ENCODE measurements at places on chromosomes 4 and X.

DNA sequence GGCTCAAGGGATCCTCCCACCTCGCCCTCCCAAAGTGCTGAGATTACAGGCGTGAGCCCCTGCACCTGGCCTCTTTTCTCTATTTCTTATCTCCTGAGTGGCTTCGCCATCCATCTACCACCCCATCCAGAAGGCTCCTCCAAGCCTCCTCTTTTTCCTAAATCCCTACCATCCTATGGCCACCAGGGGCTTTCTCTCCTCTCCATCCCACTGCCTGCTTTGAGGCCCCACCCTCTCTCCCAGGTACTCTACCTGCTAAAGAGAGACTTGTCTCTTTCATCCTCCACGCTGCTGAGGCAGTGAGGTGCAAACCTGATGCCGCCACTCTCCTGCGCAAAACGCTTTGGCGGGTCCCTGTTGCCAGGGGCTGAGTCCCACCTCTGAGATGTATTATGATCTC is 7.0 kb downstream of the RS1 start:
- DNase-seq, result no peak

DNA sequence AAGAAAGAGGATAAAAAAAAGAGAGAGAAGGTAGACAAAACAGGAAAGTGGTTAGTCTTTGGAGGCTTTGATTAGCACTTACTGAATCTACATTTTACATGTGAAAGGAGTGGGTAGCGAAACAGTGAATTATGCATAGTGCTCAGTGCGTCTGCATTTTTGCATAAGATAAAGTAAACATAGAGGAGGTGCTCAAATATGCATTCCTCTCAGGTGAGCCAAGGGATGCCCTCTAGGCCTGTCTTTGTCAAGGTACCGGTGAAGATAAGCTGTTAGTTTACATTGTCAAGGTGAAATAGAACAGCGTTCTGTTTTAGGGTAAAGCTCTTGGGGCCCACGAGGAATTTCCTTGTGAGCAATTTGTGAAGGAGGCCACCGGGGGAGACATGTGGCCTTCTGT is 260.6 kb downstream of the TRIML1 start:
- DNase-seq, result no peak

GRCh38 chrX:118324588-118324987 is 21.3 kb upstream of the WDR44 start:
- DNase-seq, result no peak

DNA sequence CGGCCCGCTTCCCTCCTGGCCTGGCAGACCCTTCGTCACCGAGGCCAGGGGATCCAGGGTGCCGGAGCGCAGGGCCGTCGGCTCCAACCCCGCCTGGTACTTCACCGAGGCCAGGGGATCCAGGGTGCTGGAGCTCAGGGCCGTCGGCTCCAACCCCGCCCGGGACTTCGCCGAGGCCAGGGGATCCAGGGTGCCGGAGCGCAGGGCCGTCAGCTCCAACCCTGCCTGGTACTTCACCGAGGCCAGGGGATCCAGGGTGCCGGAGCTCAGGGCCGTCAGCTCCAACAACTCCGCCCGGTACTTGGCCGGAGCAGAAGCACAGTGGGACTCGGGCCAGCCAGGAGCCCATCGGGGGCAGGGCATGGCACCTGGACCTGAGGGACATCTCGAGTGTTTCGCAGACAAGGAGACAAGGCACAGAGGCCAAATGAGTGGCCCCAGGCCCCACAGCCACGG is 85.1 kb downstream of the FAM53A start:
- DNase-seq, result no peak

GRCh38 chr4:7964890-7965662 is 25.4 kb upstream of the AFAP1 start:
- DNase-seq, result no peak

- DNase-seq, result no peak
These were observed 235.1 kb downstream of the USP46 start for GRCh38 chr4:52423967-52424366.

- DNase-seq, result no peak
These were observed 60.1 kb downstream of the WFS1 start for GRCh38 chr4:6329478-6330383.

DNA sequence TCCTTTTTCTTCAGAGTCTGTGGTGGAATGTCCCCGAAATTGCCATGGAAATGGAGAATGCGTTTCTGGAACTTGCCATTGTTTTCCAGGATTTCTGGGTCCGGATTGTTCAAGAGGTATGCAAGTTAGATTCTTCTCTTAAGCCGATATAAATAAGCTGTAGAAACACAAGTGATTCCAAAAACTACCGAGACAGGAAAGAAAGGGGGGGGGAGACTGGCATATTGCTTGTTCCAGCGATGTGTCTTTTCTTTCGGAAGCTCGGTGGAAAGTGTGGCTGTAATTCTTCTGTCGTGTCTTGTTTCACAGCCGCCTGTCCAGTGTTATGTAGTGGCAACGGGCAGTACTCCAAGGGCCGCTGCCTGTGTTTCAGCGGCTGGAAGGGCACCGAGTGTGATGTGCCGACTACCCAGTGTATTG is 236.9 kb downstream of the DCTD start:
- DNase-seq, result peak; percentile 73

- no peak for DNase-seq
These were observed 158.4 kb downstream of the DCLK2 start for GRCh38 chr4:150236626-150237025.

DNA sequence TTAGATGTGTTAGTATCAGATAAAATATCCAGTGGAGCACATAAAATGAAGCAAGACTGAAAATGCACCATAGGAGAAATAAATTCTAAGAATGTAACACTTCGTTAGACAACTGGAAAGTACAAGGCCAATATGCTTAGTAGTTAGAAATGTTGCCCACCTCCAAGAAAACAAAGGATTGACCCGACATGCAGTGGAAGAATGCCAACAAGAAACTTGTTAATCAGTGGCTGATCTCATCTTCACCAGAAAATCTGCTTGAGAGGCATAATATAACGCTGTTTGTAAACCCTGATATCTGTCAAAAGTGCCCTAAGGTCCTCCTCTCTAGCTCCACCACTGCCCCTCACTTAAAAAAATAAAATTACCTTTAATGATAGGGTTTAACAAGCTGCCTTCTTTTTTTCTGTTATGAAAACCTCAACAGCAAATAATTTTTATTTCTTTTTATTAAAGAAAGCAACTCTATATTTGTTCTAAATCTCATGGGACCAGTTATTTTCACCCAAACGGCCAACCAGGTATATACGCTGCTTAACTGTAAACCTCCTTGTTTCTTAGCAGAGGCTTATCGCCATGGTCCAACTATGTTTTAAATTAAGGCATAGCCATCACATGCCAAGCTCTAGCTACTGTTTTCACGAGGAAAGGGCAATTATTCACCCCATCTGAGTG is 1.8 kb downstream of the RASGEF1B start:
- DNase-seq, result no peak

- DNase-seq, result peak; percentile 53
These were observed 1.3 kb downstream of the PTPN13 start for GRCh38 chr4:86595426-86595805.

DNA sequence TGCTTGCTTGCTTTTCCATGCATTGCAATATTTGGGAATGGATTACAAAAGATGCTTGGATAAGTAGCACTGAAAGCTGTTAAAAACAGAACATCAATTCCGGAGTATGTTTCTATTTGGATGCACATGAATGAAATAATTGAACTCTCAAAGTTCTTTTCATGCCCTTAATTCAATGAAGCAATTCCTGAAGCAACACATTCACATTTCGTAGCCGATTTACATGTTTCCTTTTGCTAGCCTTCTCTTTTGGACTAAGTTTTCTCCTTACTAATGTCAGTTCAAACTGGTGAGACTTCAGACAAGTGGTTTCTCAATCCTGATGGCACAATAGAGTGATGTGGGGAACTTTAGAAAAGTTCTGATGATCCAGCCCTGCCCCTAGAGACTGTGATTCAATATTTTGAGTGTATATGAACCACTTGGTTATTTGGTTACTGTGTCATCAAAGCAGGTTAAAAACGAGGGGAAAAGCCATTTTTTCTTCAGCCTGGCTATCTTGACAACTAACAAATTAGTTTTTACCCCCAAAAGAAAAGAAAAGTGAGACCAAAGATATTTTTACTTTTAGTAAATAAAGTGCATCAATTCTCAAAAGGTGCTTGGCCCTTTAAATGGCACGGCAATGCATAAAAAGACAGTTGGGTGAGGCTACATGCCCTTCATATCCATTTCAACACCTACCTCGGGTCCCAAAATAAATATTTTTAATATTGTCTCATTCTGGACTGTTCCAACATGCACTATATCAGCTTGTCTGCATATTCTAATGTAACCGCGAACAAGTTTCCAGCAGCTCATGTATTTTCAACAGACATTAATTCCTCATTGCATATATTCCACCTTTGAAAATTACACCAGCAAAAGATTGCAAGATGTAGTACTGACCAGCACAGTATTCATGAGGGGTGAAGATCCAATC is 90.1 kb upstream of the RPL34 start:
- no peak for DNase-seq

GRCh38 chr4:81499840-81500239 is 28.1 kb upstream of the RASGEF1B start:
- peak; percentile 98 for DNase-seq

- peak; percentile 46 for DNase-seq
These were observed 106.6 kb upstream of the ATP6AP2 start for GRCh38 chrX:40474205-40474626.

GRCh38 chr4:149029056-149029651 is 586.9 kb upstream of the NR3C2 start:
- no peak for DNase-seq

- DNase-seq, result no peak
These were observed 24.5 kb upstream of the TSR2 start for GRCh38 chrX:54415534-54416350.

DNA sequence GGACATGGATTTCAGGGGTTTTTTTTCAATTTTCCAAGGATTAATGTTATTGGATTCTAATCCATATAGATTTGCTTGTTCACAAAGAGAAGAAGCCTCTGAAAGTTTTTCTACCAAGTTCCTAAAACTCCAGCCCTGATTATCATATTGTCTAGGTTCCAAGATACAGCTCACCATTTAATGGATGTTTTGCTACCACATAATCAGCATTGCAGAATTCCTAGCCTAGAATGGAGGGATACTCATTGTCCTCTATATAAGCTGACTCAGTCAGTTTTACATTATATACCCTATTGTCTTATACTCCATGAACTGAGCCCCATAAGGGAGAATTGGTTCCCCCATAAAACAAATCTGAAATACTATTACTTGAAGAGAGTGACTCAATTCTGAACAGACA is 664.7 kb upstream of the FAM241A start:
- no peak for DNase-seq

GRCh38 chr4:40264995-40265909 is 68.4 kb downstream of the RHOH start:
- peak; percentile 15 for DNase-seq

DNA sequence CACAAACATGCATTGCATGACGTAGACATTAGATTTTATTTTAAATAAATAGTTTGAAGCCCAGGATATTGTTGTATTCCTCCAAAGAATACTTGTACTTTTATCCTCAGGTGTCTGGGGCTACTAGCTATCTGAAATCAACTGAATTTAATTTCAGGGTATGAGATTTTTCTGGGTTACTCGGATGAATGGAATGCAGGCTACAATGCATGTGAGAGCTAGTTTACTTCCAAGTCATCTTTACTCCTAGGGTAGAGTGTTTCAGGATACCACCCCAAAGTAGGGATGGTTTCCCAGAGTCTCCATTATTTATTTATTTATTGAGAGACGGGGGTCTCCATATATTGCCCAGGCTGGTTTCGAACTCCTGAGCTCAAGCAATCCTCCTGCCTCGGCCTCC is 66.4 kb downstream of the HPRT1 start:
- DNase-seq, result no peak

- DNase-seq, result no peak
These were observed 32.8 kb downstream of the MGARP start for GRCh38 chr4:139247241-139247640.

DNA sequence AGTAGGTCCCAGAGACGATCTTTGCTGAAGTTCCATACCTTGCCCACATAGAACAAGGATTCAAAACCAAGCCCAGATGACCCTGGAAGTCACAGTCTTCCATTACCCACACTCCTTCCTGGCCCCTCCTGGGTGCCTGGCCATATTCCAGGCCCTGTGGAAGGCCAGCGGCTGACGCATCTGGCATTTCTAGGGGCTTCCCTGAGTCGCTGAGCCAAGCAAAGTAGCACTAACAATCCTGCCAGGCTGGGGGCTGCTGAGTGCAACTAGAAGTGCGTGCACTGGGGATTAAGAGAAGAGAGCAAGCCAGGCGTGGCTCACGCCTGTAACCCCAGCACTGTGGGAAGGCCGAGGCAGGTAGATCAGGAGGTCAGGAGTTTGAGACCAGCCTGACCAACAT is 175.2 kb upstream of the CPEB2 start:
- DNase-seq, result peak; percentile 19

DNA sequence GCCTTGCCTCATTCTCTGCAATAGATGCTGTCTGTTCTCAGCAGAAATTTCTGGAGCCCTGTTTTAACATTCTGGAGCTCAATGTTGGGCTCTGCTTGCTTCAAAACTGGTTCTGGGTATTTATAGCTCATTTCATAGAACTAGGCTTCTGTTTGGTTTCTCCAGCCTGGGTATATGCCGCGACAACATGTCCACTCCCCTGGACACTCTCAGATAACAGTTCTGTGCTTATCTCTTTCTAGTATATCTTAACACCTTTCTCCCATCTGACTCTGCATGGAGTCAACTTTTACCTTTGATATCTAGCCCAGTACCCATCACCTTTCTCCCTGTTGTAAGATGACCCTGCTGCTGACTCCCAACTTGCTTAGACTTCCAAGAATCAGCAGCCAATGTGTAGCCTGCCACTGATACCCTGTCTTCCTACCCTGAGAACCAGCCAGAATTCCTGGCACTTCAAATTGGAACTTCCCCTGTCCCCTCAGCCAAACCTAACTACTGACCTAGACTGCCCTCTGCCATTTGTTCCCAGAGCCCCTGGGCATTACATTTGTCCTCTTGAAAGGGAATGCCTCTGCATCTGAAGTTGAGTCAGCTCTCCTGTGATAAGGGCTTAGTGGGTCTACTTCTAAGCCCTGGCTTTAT is 20.6 kb downstream of the PAGE1 start:
- DNase-seq, result no peak

GRCh38 chr4:16023776-16024408 is 59.9 kb downstream of the PROM1 start:
- DNase-seq, result no peak

DNA sequence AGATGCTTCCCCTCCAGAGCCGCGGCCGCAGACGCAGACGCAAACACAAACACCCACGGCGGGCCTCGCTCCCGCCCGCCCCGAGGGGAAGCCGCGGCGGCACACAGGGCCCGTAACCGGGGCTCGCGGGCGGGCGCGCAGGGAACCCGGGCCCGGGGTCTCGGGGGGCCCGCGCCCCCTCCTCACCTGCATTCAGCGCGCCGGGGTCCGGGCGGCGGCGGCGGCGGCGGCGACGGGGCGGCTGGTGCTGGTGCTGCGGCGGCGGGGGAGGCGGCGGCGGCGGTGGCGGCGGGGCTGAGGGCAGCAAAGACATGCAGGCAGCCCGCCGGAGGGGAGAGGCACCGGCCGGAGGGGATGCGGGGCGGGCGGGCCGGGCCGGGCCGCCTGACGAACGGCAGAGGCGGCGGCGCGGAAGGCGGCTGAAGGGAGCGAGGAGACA is 255 bp upstream of the CNOT6L start:
- no peak for DNase-seq

GRCh38 chr4:123480706-123481418 is 84.3 kb downstream of the SPRY1 start:
- no peak for DNase-seq
